ENCODE measurements at places on chromosomes 7 and 10.

DNA sequence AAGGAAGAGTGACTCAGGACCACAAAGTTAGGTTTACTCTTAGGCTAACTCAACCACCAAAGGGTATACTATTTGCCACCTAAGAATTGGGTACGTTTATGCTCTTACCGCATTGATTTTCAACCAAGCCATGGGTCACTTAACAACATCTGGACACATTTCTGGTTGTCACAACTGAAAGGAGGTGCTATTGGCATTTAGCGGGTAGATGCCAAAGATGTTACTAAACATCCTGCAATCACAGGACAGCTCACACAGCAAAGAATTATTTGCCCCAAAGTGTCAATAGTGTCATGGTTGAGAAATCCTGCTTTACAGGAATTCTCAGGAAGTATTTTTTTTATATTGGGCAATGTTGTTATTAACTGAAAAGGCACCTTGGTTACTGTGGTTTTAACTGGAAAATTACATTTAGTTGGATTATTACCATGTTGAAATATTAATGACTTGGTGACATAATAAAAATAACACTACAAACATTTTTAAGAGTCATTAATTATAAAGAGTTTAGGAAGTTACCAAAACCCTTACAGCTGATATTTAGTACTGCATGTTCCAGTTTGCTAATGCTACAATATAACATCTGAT is 185.0 kb upstream of the TMEM196 start:
- DNase-seq = no peak

- no peak for DNase-seq
Observed at GRCh38 chr7:106641416-106641815, 19.5 kb downstream of the CCDC71L start.

GRCh38 chr7:39746103-39746819 is 122.9 kb downstream of the RALA start:
- peak; percentile 47 for DNase-seq

- DNase-seq = peak; percentile 45
Observed at GRCh38 chr7:128361411-128362379, at the start of gene PRRT4. Gene PRRT4 (minus strand): TSS chr7:128361690.

- DNase-seq = no peak
Observed at GRCh38 chr7:105470090-105470489, 52.0 kb downstream of the PUS7 start.

DNA sequence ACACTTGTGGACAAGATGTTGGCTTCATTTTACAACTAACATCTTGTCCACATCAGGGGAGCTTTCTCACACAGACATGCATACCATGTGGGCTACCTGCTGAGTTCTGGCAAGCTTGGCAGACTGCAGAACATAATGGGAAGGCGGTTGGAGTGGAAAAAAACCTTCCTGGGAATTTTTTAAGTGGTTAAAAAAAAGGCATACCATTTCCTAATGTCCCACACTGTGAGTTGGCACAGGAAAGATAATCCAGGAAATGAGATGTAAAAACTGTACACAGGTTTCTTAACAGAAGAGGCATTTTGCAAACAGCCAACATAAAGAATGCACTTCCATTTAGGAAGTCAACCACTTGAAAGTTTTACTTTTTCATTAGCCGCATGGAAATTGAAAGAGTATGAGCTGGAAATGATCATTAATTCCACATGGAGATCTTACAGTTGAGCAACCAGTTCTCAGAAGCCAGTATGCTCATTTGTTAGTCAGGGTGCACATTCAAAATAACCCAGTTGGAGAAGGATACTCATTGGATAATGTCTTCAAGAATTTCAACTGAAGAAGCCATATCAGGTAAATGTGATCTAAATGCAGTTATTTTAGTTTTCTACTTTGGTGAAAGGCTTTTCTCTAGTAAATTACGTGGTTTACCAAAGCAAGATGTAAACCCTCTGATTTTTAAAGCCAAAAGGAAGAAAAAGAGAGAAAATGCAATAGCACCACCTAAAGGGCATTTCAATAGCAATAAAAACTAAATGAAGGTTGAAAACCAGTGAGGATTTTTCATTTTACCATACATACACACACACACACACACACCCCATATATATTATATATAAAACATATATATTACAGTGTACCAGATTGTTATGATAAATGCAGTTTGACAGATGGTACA is 194.0 kb downstream of the TAX1BP1 start:
- DNase-seq = no peak

DNA sequence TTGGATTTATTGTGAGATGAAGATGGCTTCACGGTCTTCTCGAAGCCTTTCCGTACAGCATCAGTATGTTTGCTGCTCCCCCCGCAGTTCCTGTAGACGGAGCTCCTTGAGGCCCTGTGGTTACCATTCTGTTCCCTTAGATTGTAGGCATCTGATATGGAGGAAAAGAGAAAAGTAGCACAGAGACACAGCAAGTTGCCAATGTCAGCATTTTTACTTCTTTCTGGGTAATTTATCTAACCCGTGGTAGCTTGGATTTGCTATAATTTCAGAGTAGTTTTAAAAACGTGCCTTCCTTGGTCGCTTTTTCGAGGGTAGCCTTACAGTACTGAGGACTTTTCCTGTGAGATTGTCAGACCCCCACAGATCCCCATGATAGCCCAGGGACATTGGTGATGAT is 37.5 kb downstream of the WDR37 start:
- DNase-seq = no peak

DNA sequence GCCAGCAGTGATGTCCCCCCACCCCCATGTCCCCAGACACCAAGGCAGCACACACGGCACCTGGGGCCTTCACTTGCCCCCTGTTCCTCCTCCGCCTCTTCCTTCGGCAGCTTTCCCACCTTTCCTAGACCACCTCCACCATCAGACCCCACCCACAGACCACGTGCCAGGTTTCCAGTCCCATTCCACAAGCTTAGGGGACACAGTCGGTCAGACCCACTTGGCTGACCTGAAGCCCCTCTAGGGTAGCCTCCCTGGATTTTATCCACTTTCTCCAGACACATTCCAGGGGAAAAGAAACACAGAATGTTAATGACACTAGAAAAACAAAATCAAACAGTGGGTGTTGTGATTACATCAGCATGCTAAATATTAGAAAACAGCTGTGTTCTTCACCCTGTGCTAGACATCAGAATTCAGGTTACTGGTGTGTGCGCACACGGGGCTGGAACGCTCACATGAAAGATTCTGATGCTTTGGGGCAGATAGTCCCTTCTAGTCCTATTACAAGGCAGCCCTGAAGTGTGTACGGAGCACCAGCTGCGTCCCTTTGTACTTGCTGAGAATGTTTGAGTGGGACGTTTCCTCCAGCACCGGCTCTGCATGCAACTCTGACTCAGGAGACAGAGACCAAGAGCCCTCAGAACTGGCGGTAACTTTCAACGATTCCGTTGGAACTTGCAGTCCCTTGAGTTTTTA is 75.5 kb upstream of the PPP2R2D start:
- no peak for DNase-seq

DNA sequence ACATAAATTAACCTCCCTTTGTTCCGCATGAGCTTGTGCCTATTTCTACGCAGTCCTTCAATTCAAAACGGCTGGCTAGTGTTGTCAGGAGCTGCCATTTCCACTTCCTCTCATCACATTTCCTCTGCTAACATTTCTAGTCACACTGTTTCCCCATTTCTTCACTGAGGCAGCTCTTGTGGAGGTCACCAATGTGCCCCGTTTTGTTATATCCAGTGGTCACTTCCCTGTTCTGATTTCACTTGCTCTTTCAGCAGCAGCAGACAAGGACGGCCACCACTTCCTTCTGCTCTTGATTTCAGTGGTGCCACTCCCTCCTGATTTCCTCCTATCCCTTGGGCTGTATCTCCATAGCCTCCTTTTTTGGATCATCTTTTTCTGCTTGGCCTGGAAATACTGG is 64.8 kb upstream of the SEC61G start:
- DNase-seq = peak; percentile 15

GRCh38 chr10:13587391-13587790 is 626 bp downstream of the PRPF18 start:
- no peak for DNase-seq

GRCh38 chr10:76169246-76169645 is 737.8 kb downstream of the LRMDA start:
- no peak for DNase-seq

DNA sequence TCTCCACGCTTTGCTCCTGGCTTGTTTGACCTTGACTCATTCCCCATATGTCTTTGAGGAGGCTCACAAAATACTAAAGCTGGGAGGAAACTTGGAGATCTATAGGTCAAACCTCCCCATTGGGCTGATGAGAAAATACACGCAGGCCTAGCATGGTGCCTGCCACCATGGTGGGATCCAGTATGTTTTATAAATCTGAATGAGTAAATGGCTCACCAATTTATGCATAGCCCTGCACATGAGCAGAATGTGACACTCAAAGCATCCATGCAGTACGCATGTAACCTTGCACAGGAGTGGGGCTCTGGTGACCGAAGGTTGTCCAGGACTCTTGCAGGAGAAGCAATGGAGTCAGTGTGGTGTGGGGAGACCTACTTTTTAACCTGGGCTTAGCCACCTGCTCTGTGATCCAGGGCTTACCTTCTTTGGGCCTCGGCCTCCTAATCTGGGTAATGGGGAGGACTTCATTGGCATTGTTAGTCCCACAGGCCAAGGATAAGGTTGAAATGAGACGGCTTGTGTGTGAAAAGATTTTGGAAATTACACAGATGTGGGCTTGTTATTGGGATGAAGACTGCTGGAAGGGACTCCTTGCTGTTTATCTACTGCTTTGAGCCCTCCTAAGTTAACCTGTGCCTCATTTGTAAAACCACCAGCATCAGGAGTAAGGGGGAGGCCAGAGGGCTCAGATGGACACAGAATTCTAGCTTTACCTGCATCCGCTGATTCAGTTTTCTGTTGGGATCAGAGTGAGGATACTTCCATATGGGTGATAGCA is 58.4 kb downstream of the ADCYAP1R1 start:
- no peak for DNase-seq

- no peak for DNase-seq
Observed at GRCh38 chr10:99945263-99945662, 64.5 kb downstream of the DNMBP start.

DNA sequence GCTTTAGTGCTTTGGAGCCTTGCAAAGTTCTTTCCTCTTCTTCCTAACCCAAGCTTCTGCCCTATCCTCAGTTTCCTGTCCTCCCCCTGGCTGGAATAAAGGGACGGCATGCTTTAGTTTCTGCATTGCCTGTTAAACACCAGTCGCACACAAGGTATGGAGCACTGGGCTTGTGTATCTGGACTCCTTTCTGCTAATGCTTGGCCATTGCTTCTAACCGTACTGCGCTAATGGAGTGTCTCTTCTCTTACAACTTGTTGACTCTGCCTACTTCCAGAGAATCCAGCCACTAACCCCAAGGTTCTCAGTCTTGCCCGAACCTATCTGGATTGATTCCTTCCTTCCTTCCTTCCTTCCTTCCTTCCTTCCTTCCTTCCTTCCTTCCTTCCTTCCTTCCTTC is 120.6 kb downstream of the REEP3 start:
- DNase-seq = no peak

DNA sequence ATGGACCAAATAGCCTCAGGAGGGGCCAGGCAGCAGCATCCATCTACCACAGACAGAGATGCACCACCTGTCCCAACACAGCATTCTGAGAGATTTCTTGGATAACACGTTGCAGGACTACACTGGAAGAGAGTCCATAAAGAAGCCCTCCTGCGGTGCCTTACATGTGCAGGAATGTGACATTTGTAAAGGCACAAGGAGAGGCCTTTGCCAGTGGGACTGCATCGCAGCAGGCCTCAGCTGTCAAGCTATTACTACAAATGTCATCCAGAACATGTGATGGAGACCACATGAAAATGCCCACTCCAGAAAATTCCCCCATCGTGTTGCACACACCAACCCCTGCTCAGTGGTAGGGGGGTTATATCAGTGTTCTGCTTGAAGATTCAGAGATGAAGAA is 77.4 kb downstream of the ATXN7L1 start:
- DNase-seq = no peak

GRCh38 chr7:102305414-102306268 is 19.0 kb downstream of the SH2B2 start:
- DNase-seq = no peak
